Adipocyte (in vitro differentiated cells): ENCODE measurements at places on chromosomes 12 and 14.

DNA sequence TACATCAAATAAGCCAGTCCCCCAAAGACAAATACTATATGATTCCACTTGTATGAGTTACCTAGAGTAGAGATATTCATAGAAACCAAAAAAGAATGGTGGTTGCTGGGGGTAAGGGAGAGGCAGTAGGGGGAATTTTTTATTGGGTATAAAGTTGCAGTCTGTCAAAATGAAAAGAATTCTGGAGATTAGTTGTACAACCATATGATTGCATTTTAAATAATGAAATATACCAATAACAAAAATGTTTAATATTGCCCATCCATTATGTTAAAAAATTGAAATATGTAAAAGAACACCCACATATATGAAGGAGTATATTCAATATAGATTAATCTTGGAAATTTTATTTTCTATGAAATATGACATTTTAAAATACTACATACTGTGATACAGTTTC is 1383.5 kb downstream of the FSCB start:
- no peak for DNase-seq

GRCh38 chr12:19074700-19075099 is 54.8 kb upstream of the PLEKHA5 start:
- no peak for DNase-seq

DNA sequence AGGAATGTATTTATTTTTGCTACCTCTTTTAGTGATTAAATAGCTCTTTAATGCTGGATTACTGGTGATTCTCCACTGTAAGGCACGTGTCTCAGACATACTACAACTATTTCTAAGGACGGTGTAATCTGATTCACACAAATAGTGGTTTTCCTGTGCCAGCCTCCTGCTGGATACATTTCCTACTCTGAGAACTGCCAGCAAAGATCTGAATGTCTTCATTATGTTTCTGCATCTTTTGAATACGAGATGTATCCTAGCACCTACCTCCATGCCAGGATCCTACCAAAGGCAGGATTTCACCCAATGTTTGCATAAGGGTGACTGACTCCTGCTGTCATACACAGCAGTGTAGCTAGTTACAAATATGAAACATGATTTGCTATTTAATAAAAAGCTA is 120.6 kb downstream of the PRICKLE1 start:
- no peak for DNase-seq

DNA sequence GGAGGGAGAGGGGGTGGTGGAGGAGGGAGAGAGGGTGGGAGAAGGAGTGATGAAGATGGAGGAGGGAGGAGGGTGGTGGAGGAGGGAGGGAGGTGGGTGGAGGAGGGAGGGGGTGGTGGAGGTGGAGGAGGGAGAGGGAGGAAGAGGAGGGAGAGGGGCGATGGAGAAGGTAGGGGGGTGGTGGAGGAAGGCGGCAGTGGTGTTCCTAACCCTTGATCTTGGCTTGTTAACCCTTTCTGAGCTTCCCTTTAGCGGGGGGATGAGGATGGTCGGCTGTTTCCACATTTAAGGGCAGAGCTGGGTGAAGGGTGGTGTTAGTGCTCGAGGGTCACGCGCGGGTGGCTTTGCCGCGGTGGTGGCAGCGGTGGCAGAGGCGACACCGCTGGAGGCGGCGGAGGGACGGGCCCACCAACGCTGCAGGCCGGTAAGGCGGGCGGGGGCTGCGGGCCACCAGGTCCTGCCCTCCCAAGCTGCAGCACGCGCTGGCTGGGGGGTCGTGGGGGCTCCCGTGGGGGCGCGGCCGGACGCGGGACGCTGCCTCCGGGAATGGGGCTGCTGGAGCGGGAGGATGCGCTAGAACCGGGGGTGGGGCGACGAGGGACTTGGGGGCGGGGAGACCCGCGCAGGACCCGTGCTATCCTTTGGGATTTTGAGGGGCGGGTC is 156.3 kb downstream of the PTPN11 start:
- DNase-seq = no peak

GRCh38 chr12:124336742-124337520 is 42.0 kb downstream of the RFLNA start:
- DNase-seq = no peak

- DNase-seq = no peak
Observed at GRCh38 chr14:60273956-60274355, 24.9 kb downstream of the PPM1A start.

DNA sequence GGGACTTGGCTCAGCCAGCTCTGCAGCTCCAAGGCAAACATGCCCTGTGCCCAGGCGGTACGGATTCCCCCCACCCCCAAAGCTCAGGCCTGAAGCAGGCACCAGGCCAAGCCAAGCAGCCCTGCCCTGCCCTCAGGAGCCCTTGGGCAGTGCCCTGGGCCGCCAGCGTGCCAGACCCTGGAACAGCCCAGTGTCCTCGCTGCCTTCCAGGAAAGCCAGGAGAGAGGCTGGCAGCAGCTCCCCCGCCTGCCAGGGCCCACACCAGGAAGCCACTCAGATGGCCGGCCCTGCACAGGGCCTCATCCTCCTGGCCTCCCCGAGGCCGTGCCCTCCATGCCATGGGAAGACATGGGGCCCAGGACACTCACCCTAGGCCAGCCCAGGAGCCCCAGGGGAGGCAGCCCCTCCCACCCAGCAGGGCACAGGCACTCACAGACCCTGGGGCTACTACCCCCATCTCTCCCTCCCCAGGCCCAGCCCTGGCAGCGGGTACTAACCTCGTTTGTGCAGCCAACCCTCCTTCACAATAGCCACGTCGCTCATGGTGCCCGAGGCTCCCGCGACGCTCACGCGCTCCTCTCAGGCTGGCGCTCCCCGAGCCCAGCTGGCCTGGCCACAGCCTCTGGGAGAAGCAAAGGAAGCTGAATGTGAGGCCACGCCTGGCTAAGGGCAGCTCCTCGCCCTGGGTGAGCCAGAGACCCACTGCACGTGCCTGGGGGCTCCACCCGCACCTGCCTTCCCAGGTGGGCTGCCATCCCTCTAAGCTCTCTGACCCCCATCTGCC is 3.3 kb downstream of the AKT1 start:
- no peak for DNase-seq

- peak; percentile 44 for DNase-seq
Observed at GRCh38 chr12:127170226-127171180, 1096.5 kb upstream of the TMEM132C start.

- no peak for DNase-seq
Observed at GRCh38 chr14:39181026-39181692, 6.1 kb downstream of the PNN start.

DNA sequence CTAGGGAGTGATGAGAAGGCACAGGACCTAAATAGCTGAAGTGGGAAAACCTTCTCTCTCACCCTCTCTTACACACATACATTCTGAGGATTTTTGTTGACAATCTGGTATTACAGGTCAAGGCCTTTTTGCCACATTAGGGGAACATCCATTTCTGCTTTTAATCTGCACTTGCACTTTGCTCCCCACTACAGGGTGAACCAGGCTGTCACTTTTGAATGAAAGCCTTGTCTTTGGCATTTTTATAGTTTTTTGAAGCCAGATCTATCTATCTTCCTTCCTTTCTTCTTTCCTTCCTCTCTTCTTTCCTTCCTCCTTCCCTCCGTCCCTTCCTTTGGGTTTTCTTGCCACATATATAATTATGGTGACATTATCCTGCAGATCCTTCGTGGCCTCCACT is 165.9 kb upstream of the OTX2 start:
- no peak for DNase-seq

- DNase-seq = peak; percentile 62
Observed at GRCh38 chr14:21024585-21025370, at the start of gene NDRG2. Gene NDRG2, minus strand, starts transcription at chr14:21025061. Its CDS starts 1,746 bp downstream, at chr14:21023315.

DNA sequence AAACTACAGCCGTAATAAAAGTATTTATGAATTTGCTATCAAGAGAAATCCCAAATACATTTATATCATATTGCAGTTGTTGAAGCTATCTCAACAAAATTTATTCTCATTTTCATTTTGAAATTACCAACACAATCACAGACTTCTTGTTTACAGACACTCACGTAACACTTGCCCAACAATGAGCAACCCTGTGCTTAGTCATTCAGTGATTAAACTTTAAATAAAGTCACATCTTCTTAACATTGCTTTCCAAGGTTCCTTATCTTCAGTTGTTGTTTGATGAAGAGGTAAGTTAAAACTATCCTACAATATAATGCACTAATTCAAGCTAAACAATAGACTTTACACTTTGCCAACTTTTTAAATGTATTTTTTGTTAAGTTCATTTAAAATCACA is 601.8 kb downstream of the SLC16A7 start:
- DNase-seq = peak; percentile 45

DNA sequence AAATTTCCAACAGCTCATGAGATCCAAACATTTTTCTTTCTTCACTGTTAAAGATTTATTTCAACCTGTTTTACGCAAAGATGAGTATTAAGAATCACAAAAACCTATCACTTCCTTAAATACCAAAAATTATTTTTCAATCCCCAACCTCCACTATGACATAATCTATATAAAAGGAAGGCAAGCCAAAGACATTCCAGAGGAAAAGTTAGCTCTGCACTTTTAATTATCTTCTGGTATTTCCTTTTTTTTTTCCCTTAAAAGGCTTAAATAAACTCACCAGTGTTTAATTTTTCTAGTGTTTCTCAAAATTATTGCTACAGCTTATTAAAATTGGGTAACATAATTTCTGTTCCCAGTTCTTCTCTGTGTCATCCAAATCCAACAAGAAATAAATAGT is 75.9 kb downstream of the BMP4 start:
- DNase-seq = no peak

GRCh38 chr14:54695196-54695595 is 128.3 kb downstream of the SAMD4A start:
- DNase-seq = no peak
